Adrenal gland (tissue), 19 donors: ENCODE measurements at places on chromosomes 16 and 17. TPM values are rescaled to one million over a fixed set of nuclear protein-coding genes. Genes with fewer than 3 reads are reported as not detected.
A peak's percentile ranks its signal among the peaks of the same experiment; 100 is the strongest.

- no peak for DNase-seq
- H3K4me3 ChIP-seq = no peak overlapping the region
- H3K27me3 ChIP-seq = no peaks in the 10 kb centered on the region
- H3K27ac ChIP-seq = no peak overlapping the region
- H3K36me3 ChIP-seq = no peaks in the 10 kb centered on the region
These were observed 73.9 kb upstream of the SOX9 start for GRCh38 chr17:72046643-72047612.

DNA sequence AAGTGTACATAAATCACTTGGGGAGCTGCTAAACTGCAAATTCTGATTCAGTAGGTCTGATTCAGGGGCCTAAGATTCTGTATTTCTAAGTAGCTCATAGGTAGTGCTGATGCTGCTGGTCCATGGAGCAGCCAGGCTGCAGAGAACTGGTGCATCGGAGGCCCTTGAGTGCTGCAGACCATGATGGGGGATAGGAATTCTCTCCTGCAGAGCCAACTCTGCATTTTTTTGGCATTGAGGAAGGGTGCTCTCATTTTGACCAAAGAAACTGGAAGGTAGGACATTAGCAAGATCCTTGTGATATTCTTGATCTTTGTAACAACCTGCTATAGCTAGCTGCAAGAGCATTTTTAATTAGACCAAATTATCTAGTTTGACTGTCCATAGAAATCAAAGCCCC lies 4.7 kb downstream of the HOXB2 start:
- no peak overlapping the region for H3K27ac ChIP-seq
- H3K36me3 ChIP-seq = peaks cover 8% of the 10 kb centered on the region
- DNase-seq = no peak
- H3K27me3 ChIP-seq = no peaks in the 10 kb centered on the region
- no peak overlapping the region for H3K4me3 ChIP-seq
- H3K4me1 ChIP-seq = peaks cover 9% of the 10 kb centered on the region

DNA sequence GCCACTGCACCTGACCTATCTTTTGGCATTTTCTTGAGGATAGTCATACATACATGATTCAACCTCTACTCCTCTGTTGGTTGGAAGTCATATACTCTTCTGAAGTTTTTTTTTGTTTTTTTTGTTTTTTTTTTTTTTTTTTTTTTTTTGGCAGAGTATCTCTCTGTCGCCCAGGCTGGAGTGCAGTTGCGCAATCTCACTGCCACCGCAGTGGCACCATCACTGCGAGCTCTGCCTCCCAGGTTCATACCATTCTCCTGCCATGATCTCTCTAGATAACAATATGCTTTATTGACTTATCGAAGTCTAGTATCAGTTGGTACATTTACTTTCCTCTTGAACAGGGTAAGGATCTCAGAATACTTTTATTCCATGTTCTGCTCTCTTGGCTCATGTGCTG lies 224.2 kb upstream of the WSCD1 start:
- DNase-seq = no peak
- no peaks in the 10 kb centered on the region for H3K36me3 ChIP-seq

The GAST gene
- total RNA-seq = not detected

DNA sequence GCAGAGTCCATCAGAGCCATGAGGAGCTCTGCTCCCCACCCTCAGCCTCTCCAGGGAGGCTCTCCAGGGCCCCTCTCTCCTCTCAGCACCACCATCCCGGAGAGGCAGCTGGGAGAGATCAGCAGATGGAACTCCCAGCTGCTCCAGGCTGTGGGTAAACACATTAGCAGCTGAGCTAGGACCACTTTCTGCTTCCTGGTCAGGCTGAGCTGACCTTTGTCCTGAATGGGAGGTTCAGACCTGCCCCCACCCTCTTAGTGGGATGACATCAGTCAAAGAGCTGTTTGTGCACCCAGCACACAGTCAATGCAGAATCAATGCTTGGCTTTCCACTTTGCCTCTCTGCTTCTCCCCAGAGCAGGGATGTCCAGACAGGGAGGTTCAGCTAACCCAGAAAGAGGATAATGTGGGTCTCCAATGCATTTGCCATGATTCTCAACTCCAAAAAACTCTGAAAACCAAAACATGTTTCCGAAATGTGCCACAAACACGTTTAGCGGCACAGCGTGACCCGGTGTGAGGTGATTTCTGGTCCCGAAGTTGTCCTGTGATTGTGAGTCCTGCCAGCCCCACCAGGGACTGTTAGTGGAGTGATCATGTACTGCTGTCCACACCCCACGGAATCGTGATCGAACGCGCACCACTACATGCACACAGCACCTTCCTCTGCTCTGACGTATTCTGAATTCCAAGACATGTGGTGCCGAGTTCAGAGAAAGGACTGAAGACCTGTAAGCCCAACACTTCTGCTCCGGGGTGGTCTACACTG lies 6.7 kb downstream of the GPR142 start:
- no peak overlapping the region for H3K4me3 ChIP-seq
- H3K4me1 ChIP-seq = no peaks in the 10 kb centered on the region
- no peaks in the 10 kb centered on the region for H3K27me3 ChIP-seq
- H3K27ac ChIP-seq = no peak overlapping the region
- DNase-seq = no peak
- no peaks in the 10 kb centered on the region for H3K36me3 ChIP-seq

DNA sequence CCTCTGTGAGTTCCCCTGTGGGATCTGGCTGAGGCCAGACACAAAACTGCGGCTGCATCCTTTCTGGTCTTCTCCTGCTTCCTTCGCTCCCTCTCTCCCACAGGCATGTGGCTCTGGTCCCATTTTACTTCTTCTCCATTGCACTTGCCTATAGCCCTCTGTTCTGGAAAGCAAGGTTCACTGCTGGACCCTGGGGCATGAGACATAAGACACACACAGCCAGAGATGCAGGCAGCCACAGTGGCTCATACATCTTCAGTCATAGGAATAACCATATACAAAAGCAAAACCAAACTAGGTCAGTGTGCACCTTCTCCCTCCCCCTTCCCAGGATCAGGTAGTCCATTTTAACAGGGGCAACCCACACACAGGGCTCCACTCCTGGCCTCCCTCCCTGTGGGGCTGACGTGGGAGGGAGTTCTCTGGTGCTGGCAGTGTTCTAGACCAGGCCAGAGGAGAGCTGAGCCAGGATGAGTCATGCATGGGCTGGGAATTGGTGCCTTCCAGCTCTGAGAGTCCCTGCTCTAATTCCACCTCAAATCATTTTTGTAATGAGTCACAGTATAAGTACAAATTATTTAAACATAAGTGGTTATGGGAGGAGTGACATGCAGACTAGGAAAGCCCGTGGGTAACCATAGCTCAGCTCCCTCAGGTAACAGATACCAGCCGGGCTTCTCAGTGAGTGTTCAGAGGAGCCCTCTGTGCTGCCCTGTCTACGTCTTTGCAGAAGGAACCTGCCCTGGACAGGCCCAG lies 58.0 kb downstream of the ASIC2 start:
- H3K4me3 ChIP-seq = no peak overlapping the region
- no peaks in the 10 kb centered on the region for H3K27me3 ChIP-seq
- DNase-seq = peak; percentile 93
- peak overlapping the region; percentile 46 for H3K27ac ChIP-seq
- peaks cover 33% of the 10 kb centered on the region for H3K4me1 ChIP-seq

The TM4SF5 gene
- not detected for total RNA-seq

- H3K4me3 ChIP-seq = no peak overlapping the region
- H3K4me1 ChIP-seq = peaks cover 6% of the 10 kb centered on the region
- peaks cover 18% of the 10 kb centered on the region for H3K27me3 ChIP-seq
These were observed 4.6 kb upstream of the DYNLRB2 start for GRCh38 chr16:80536238-80536637.

DNA sequence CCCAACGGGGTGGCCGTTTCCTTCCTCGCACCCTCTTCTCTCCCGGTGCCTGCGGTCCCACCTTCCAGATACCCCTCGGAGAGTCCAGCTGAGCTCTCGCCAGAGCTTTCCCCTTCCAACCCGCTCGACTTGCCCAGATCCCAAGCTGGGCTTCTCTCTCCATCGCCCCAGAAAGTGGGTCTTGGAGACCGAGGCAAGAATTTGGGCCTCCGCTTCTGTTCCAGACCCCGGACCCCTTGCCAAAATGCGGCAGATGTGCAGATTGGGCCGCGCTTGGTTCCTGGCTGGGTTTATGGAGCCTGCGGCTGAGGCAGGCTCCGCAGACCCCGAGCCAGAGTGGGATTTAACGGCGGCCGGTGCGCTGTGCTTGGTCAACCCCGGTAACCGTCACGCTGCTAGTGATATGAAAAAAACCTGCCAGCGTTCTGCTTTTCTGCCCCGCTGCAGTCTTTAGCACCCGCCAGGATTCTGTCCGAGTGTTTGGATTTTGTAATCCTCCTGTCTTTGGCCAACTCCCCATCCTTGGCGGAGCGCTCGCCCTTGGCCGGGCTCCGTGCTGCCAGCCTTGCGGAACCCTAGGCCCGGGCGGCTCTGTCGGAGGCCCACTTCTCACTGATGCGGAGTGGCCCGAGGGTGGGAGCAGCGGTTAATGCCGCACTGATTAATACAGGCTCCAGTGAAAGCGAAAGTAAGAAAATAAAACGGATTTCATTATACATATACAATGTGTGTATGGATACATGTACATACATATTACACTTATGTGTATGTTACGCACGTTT lies 754 bp upstream of the SLFN11 start:
- H3K4me1 ChIP-seq = peaks cover 24% of the 10 kb centered on the region
- no peak overlapping the region for H3K4me3 ChIP-seq
- no peaks in the 10 kb centered on the region for H3K36me3 ChIP-seq
- peaks cover 25% of the 10 kb centered on the region for H3K27me3 ChIP-seq
- peak overlapping the region; percentile 84 for H3K27ac ChIP-seq
- DNase-seq = peak; percentile 51

DNA sequence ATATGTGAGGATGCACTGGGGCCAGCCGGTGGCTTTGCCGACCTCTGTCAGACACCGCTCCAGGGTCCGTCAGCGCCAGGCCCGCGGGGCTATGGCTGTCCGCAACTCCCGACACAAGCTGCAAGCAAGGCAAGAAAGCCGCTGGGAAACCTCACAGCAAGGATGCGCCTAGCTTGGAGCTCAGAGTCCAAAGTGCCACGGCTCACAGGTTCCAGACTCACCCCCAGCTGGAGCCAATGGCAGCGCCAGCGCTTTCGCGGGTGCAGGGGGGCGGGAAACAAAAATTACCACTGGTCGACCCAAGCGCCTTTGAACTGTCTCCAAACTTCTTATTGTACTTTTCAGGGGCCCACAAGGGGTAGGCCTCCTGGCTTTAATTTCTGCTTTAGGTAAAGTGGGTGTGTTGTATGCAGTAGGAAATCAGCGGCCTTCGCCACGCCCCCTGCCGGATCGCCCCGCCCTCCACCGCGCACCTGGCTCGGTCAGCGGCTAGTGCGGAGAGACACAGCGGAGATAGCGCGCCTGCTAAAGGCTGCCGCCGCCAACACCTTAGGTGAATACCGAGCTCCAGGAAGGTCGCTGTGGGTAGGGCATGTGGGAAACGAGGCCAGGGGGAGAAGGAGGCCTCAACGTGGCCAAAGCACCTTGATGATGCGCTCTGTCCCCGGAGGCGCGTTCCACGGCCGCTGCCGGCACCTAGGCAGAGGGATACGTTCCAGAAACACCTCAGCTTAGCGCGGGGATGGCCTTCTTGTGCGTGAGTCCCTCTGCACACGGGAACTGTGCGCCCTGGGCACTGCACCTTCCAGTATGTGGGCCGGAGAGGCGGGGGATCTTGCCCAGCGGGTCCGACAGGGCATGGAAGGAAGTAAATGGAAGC lies 61.0 kb upstream of the RBL2 start:
- no peak overlapping the region for H3K27ac ChIP-seq
- DNase-seq = no peak
- peaks cover 24% of the 10 kb centered on the region for H3K27me3 ChIP-seq

GRCh38 chr16:68079626-68080344 lies 5.4 kb upstream of the NFATC3 start:
- H3K27ac ChIP-seq = peak overlapping the region; percentile 80
- no peaks in the 10 kb centered on the region for H3K36me3 ChIP-seq
- DNase-seq = peak; percentile 87
- peaks cover 41% of the 10 kb centered on the region for H3K4me1 ChIP-seq

- no peak for DNase-seq
- H3K27me3 ChIP-seq = no peaks in the 10 kb centered on the region
- peaks cover 24% of the 10 kb centered on the region for H3K36me3 ChIP-seq
- no peak overlapping the region for H3K4me3 ChIP-seq
These were observed 17.2 kb downstream of the CORO7 start for GRCh38 chr16:4399001-4399730.

DNA sequence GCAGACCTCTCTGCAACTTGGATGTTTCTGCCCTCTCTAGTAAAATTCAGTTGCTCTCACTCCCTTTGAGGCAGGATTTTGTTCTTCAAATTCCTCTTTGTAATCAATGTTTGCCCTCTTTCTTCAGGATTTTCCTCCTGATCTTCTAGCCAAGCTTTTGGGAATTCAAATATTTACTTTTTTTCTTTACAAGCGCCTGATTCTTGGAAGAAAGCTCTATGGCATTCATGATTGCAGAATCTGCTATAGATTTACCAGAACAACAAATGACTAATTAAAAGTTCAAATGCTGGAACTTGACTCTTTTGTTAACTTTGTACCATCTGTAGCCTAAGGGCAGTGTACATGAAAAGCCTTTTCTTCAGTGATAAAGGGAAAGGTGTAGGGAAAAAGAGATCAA lies 63.7 kb upstream of the SHISA6 start:
- H3K27me3 ChIP-seq = no peaks in the 10 kb centered on the region
- H3K4me1 ChIP-seq = no peaks in the 10 kb centered on the region
- no peak for DNase-seq
- no peaks in the 10 kb centered on the region for H3K36me3 ChIP-seq
- H3K4me3 ChIP-seq = no peak overlapping the region
- no peak overlapping the region for H3K27ac ChIP-seq

The CD79B gene
- total RNA-seq = 2.1 TPM

- no peaks in the 10 kb centered on the region for H3K27me3 ChIP-seq
- H3K27ac ChIP-seq = no peak overlapping the region
- H3K36me3 ChIP-seq = no peaks in the 10 kb centered on the region
- DNase-seq = no peak
- no peak overlapping the region for H3K4me3 ChIP-seq
These were observed 52.0 kb downstream of the SREBF1 start for GRCh38 chr17:17784657-17785267.

DNA sequence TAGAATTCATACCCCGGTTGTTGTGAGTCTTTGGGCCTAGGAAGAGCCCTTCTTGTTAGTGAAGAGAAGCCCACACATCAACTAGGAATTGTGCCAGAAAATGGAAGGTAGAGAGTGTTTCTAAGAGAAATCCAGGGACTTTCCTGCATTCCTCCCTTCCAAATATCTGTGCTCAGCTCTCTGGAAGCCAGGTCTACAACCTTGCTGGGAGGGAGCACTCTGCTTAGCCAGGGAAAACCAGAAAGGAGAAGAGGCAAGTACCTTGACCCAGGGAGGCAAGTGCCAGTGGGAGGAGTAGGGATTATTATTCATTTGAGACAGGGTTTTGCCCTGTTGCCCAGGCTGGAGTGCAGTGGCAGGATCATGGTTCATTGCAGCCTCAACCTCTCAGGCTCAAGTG lies 48.4 kb upstream of the TAC4 start:
- H3K4me3 ChIP-seq = no peak overlapping the region
- DNase-seq = no peak
- H3K27ac ChIP-seq = no peak overlapping the region

The HS3ST4 gene
- not detected for total RNA-seq

DNA sequence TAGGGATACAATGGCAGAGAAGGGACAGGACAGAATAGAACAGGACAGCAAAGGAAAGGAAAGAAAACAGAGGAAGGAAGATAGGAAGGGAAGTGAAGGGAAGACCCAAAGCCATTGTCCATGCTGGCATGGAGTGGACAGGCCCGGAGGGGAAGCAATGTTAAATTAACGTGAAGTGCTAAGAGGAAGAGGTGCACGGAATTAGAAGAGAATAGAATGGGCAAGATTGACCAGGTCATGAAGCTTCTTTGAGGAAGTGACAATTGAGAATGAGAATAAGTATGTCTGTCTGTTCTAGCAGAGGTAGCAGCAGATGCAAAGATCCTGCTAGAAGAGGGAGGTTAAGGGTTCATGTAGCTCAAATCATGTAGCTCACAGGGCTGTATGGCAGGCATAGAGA lies 117.2 kb downstream of the MAF start:
- H3K27me3 ChIP-seq = no peaks in the 10 kb centered on the region
- no peak overlapping the region for H3K4me3 ChIP-seq
- no peaks in the 10 kb centered on the region for H3K36me3 ChIP-seq
- no peak for DNase-seq
